ENCODE measurements at places on chromosomes 11 and 22.
A peak's percentile ranks its signal among the peaks of the same experiment; 100 is the strongest.

GRCh38 chr11:9803685-9804418 lies 140.0 kb downstream of the SWAP70 start:
- no peak for DNase-seq

DNA sequence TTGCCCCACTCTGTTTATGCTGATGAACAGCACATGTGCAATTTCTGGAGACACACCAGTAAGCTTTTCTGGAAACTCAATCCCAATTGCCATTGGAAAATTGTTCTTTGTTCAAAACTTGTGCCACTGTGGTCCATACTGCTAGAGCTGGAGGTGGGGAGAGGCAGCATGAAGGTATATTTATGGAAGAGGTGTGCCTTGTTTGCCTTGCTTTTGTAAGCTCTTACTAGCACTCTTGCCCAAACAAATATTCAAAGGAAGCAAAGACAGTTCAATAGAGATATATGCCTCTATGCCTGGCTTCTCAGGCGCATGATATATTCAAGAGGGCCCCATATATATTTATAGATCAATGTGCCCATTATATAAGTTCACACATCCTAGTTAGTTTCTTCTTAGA lies 42.7 kb downstream of the TIMP3 start:
- no peak for DNase-seq

GRCh38 chr11:119752345-119752871 lies 23.4 kb upstream of the NECTIN1 start:
- DNase-seq, result no peak

DNA sequence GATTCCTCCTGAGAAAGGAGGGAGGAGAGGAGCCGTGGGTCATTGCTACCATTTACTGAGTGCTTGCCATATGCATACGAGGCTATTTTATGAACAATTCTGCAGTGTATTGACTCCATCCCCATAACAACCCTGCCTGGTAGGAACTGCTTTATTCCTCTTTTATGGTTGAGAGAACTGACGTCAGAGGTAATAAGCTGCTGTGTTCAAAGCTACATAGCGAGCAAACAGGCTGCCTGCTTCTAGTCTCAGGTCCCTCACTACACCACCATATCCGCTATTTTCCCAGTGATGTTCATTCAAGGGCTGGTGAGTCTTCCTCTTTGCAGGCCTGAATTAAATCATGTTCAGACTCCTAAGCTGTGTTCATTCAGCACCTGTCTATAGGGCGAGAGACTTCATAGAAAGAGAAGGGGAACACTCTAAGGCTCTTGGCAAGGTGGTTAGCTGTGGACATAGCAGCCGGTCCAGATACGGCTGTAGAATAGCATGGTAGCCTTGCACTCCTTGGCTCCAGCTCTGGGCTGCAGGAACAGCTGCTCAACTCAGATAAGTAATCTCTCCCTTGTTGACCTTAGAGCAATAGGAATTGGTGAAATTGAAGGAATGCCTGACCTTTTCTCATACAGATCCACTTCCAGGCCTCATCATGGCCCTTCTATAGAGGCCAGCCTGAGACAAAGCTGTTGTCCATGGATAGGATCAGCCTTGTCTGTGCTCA lies 82.6 kb downstream of the MICAL2 start:
- no peak for DNase-seq

- no peak for DNase-seq
Measured at GRCh38 chr11:103959279-103959942, 77.0 kb upstream of the DDI1 start.

DNA sequence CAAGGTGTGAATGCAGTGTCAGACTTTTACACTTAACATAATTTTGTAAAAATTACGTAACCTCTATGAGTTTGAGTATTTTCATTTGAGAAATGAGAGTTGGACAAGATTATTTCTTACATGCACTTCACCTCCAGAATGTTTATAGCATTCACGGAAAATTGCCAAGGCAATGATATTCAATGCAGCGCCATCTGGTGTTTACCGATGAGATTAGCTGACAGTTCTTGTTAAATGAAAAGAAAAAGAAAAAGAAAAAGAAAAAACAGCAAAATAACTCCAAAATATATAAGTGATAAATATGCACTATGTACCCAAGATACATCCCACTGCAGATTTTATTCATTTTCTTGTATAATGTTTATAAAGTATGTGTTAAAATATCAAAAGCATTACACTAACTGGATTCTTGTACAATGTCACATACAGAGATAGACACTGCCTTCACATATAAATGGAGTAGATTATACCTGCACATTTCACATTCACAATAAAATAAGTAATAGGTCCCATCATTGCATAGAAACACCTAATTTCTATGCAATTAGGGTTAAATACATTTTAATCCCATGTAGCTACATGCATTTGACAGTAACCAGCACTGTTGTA lies 976.3 kb upstream of the FAT3 start:
- peak; percentile 41 for DNase-seq

DNA sequence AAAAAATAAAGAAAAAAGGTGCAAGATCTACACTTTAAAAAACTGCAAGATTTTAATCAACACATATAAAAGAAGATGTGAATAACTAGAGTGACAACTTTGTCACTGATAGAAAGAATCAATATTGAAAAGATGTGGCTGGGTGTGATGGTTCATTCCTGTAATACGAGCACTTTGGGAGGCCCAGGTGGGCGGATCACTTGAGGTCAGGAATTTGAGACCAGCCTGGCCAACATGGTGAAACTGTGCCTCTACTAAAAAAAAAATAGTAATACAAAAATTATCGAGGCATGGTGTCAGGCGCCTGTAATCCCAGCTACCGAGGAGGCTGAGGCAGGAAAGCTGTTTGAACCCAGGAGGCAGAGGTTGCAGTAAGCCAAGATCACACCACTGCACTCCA lies 21.0 kb upstream of the FBLN1 start:
- no peak for DNase-seq
